DMS79 treated with DMSO at 0.1 percent for 48 hours (cell line): ENCODE measurements at places on chromosomes 11 and 22.

- no peak for DNase-seq
These were observed 33.1 kb upstream of the CBX7 start for GRCh38 chr22:39185601-39186012.

- no peak for DNase-seq
These were observed 13.0 kb upstream of the CKAP5 start for GRCh38 chr11:46858920-46859546.

- DNase-seq = no peak
These were observed 41.8 kb downstream of the XKR3 start for GRCh38 chr22:16783453-16783852.

GRCh38 chr11:3747704-3748103 lies 49.6 kb downstream of the NUP98 start:
- DNase-seq = no peak

- no peak for DNase-seq
These were observed 1.5 kb downstream of the TRIM6 start for GRCh38 chr11:5597953-5598352.

DNA sequence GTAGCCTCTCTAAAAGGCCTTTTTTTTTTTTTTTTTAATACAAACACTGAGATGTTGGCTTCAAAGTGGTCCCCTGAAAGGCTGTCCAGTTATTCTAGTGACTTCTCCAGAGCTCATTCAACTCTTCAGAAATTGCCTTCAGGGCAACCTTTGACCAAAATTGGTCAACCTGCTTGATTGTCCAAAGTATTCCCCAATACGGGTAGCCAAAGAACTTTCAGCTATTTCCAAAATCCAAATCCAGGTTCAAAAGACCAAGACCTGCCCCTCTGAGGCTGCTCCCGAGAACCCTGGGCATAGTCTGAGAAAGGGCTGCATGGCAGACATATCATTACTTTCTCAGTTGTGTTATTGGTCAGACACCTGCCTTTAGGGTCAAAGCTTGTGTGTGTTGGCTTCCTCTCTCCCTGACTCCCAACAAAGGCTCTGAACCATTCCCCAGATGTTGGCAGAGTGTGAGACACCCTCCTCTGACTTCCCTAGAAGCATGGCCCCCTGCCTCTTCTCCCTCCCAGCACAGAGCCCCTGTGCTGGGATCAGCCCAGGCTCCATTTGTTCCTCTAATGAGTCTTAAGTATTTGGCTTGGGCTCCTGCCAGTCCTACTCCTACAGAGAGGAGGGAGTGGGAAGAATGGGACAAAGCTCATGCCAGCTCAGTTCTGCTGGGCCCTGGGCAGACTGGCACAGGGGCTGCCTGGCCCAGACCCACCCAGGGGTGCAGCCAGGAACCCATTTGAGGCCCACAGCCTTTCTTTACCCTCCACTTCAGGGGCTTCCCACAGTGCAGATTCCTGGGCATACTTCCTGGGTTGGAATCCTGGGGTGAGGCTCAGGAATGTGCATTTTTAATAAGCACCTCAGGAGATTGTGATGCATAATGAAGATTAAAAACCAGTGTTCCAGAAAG lies 30.3 kb downstream of the TNKS1BP1 start:
- peak; percentile 93 for DNase-seq

- DNase-seq = no peak
These were observed 123.1 kb upstream of the C11orf87 start for GRCh38 chr11:109298865-109299264.

DNA sequence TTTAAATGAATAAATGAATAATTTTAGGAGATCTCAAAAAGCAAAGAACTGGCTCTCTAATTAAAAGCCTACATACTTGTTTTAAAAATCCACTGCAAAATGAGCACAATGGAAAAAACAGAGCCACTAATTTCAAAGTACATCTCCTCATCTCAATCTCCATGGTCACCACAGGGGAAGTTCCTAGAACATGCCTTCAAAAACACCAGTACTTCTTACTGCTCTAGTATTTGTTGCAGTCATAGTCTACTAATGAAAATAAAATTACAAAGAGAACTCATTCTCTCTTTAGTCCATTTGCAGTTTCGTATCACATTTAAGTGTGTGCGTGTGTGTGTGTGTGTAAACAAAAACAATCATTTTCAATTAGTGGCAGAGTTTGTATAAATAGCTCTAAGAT lies 54.0 kb downstream of the PIK3C2A start:
- no peak for DNase-seq

- no peak for DNase-seq
These were observed 10.5 kb downstream of the PAX6 start for GRCh38 chr11:31800398-31801265.

- no peak for DNase-seq
These were observed 14.6 kb downstream of the FAM227A start for GRCh38 chr22:38641476-38642040.

DNA sequence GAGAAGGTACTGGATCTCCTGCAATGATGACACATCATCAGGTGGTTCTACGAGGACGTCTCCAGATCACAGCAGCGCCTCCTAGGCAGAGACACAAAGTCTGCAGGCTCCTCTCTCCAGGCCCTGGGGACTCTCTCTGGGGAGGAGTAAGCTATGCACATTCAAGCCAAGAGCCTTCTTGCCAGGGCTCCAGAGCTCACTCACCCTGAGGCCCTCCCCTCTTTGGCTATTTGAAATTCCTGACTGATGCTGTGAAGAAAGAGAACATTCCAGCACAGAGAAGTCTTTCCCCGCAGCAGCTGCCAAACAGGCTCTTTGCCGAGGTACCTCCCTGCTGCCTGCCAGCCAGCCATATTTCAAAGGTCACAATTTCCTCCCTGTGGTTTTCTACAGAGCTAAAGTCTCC lies 204.9 kb downstream of the CSNK2A3 start:
- no peak for DNase-seq

DNA sequence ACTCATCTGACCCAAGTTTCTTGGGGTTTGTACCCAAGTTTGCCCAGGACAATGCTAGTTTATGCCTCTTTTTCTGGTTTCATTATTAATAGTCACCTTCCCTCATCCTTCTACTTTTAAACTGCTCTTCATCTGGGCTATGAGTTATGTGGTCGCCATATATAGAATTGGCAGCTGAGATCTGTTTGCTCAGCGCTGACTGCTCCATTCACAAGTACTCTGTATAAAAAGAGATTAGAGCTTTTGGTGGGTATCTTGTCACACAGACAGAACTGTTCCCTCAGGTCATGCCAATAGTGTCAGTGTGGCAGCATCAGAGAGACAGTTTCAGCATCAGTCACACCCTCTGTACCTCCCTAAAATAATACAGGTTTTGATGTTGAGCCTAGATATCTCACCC lies 326.0 kb downstream of the RAB38 start:
- no peak for DNase-seq

DNA sequence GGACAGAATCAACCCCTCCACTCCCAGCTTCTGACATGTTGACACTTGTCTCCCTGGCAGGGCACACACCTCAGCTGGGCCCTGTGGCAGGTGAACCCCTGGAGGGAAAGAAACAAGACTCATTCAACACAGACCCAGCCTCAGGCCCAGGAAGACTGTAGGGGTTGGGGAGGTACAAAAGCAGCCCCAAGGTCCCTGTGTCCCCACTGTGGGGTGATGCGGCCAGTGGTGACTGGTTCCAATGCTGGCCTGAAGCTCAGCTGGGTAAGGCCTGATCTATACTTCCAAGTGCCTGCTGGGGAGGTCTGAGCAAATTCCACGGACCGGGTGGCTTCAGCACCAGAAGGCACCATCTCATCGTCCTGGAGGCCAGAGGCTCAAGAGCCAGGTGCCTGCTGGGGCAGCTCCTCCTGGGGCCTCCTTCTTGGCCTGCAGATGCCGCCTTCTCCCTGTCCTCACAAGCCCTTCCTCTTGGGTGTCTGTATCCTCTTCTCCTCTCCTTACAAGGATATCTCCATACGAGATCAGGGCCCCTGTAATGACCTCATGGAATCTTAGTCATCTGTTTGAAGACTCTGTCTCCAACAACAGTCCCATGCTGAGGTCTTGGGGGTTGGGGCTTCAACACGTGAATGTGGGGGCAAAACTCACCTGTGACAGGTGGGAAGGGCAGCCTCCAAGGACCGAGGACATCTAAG lies 1492.1 kb downstream of the BRD1 start:
- no peak for DNase-seq

DNA sequence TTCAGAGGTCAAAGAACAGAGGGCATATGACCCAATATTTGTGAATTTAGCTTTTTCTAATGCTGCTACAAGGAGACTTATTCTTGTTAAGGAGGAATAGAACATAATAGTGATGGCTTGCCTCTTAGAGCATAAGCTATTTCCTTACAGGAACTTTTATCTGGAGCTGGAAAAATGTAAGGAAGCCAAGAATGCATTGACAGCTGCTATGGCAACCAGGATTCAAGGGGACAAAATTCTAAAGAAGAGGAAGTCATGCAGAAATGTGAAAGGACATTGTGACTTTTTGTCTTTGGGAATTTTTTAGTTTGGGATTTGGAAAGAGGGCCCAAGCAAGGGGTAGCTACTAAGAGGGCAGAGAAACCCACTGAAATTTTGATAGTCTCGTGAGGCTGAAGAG lies 51.1 kb downstream of the EHF start:
- no peak for DNase-seq

- DNase-seq = no peak
These were observed 867.4 kb upstream of the API5 start for GRCh38 chr11:42444406-42444805.

DNA sequence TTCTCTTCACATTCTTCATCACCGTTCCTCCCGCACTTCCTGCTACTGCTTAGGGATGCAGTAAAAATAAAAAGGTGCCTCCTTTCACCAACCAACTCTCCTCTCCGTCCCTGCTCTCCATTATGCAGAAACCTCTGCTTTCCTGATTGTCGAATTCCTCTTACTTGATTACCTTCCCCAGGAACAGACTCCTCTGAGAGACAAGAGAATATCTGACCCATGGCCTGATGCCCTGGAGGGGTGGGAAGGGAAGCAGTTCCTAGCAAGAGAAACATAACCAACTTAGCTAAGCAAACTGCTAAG lies 80.9 kb downstream of the TRIM29 start:
- no peak for DNase-seq

DNA sequence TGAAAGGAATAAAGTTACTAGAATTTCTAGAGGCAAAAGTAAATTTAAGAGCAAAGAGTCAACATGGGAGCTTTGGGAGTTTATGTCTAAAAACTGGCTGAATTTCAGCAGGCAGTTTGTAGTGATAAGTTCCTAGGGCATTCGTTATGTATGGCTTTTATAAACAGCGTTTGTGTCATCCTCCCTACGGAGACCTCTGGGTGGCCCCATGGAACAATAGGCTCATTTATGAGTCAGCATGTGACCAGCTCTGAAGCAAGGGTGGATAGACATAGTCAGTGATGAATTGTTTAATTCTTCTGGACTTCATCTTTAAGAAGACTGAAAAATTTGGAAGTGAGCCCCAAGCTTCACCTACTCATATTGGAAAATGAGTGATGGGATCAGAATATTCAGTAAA lies 37.1 kb downstream of the SVIP start:
- DNase-seq = no peak

DNA sequence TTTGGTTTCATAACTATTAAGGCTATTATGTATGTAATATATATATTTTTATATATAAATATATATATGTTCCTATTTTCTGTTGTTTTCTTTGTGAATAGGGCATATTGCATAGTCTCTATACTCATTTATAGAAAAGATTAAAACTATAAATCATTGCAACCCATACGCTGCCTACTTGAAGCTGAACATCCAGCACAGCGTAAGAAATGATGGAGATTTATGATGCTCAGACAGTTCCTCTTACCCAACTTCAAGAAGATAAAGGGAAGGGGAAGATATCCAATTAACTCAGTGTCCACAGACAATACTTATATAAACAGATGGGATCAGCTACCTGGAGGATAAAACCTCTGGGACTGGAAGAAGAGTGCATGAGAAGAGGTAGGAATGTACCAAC lies 791.7 kb downstream of the FAM181B start:
- DNase-seq = no peak

DNA sequence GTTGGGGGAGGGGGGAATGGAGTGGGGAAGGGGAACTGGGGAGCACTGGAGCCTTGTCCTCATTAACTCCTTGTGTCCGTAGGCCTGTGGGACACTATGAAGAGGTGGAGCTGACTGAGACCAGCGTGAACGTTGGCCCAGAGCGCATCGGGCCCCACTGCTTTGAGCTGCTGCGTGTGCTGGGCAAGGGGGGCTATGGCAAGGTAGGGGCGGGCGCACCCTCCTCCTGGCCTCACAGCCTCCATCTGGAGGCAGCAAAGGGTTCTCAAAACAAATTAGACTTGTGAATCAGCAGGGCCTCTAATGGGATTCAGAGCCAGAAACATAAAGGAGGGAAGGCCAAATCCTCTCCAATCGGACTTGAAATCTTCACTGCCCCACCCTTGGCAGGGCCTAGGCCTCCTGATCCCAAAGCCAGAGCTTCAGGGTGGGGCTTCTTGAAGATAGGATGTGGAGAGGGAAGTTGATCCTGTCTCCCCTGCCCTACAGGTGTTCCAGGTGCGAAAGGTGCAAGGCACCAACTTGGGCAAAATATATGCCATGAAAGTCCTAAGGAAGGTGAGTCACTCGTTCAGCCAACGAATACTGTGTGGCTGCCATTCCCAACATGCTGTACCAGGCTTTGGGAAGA lies 859 bp downstream of the RPS6KB2 start:
- no peak for DNase-seq

- no peak for DNase-seq
These were observed 2.1 kb upstream of the CLCF1 start for GRCh38 chr11:67375320-67376055.

- no peak for DNase-seq
These were observed 6.7 kb downstream of the JOSD1 start for GRCh38 chr22:38694049-38694448.

DNA sequence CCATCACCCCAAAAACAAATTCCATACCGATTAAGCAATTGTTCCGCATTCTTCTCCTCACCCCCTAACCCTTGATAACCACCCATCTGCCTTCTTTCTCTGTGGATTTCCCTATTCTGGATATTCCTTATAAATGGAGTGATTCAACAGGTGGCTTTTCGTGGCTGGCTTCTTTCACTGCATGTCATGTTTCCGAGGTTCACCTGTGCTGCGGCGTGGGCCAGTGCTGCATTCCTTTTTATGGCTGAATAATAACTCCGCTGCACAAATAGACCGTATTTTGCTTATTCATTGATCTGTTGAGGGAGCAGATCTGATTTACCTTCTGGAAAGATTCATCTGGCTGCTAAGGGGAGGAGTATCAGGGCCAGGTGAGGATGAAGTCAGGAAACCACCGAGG lies 94.8 kb upstream of the ASPHD2 start:
- no peak for DNase-seq
